ENCODE measurements at places on chromosomes 4 and X.

DNA sequence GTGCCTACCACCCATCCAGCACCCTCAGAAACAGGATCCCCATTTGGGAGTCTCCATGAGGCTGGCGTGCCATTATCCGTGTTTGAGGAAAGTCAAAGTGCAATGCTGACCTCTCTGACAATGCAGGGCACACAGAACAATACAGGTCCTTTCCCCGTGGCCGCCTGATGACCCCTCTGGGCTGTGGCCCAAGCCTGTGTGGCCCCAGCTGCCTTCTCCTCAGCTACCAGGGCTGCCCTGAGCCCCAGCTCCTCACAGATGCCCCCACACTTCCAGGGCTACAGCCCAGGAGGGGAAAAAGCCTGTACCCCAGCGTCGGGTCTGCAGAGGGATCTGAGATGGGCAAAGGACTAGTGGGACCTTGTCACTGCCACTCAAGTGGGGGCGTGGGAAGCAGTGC is 15.5 kb downstream of the ZFYVE28 start:
- DNase-seq: no peak

- DNase-seq: peak; percentile 3
Measured at GRCh38 chr4:33160126-33160525, 2440.0 kb downstream of the PCDH7 start.

DNA sequence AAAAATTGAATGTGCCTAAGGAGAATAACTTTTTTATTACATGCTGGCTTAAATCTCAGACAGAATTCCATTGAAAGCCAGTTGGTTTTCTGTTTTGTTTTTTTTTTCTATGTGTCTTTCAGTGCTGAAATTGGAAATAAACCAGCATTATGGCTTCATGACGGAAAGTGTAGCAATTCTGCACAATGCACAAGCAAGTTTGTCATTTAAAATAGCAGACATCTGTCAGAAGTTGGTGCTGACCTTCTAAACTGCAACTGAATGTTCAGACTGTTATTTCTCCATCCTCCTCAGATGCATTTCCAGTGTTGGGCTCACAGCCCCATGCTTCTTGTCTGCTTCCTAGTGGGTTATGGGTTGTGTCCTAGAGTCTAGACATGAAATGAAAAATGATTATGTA is 107.2 kb upstream of the LIMCH1 start:
- DNase-seq: no peak

GRCh38 chrX:42704454-42704853 is 73.5 kb downstream of the PPP1R2C start:
- no peak for DNase-seq

DNA sequence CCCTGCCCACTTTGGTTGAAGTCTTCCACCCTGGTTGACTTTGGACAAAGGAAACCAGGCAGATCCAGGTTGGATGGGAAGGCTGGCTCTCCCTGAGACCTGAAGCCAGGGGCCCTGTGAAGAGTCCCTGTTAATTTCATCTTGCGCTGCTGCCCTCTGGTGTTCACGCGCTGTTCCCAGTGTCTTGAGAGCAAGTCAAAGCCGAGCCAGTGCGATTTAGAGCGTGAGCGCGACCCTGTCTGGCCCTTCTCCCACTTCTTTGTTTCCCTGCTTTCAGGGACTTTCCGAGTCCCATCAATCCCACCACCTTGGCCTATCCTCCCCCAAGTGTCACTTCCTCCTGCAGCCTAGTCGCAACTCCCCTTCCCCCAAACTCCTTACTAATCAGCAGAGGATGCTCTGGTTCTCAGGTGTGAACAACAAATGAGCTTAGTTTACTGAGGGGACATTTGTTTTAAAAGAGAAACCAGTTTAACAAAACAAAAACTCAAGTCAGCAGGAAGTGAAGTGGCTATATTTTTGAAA is 25.8 kb upstream of the CHRNA9 start:
- DNase-seq: peak; percentile 82

Measured in SK-N-DZ (cell line).